ENCODE measurements at places on chromosomes 3 and 15. TPM values are rescaled to one million over a fixed set of nuclear protein-coding genes. Genes with fewer than 3 reads are reported as not detected.

CLRN1 gene
- not detected for total RNA-seq

SLC49A4 gene
- total RNA-seq, result 19.0 TPM

SCN11A gene
- total RNA-seq, result not detected

CD200 gene
- total RNA-seq, result 7.0 TPM

INKA1 gene
- total RNA-seq, result 0.76 TPM

SIDT1 gene
- total RNA-seq, result not detected

MANF gene
- total RNA-seq, result 79.7 TPM

PLCD1 gene
- total RNA-seq, result 22.9 TPM

C2CD4B gene
- total RNA-seq, result not detected

CLDN16 gene
- total RNA-seq, result 0.16 TPM
